ENCODE measurements at places on chromosomes 7 and 10.
A peak's percentile ranks its signal among the peaks of the same experiment; 100 is the strongest.

DNA sequence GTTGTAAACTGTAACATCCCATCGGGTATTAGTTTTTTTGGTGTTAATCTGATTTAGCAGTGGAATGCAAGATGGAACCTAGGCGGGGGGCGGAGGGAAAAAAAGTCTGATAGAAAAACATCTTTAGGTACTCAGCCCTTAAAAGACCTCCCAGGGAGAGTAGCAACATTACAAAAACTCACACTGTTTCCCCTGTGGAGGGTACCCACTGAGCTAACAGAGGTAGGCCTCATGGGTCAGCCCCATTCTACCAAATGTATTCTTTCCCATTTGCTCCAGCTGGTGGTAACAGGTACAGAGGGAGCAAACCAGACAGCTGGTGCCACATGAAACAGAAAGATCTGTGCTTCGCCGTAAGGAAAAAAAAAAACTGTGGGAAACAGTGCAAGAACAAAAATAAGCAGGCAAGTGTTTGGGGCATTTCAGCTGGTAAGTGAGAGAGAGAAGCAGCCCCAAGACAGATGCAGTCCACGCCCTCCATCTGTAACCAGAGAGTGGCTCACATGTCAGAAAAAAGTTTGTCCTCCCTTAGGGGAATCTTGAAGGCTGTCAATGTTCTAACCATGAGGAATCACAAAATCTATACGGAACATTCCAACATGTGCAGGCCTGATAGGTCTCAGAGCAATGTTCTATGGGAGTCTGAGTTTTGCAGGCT, 65.3 kb downstream of the HOXA1 start:
- DNase-seq: no peak

GRCh38 chr10:93554760-93555432, 11.6 kb upstream of the FFAR4 start:
- peak; percentile 66 for DNase-seq

- no peak for DNase-seq
These were observed 74.5 kb downstream of the PKD1L1 start for GRCh38 chr7:47873762-47874161.

- DNase-seq: no peak
These were observed 47.4 kb downstream of the FHIP2A start for GRCh38 chr10:114868870-114869519.

GRCh38 chr10:5406918-5407317, 2.3 kb upstream of the TUBAL3 start:
- no peak for DNase-seq

GRCh38 chr7:38731215-38731614, 100.0 kb upstream of the AMPH start:
- no peak for DNase-seq

GRCh38 chr10:96491303-96491702, 22.4 kb downstream of the TLL2 start:
- DNase-seq: peak; percentile 7

DNA sequence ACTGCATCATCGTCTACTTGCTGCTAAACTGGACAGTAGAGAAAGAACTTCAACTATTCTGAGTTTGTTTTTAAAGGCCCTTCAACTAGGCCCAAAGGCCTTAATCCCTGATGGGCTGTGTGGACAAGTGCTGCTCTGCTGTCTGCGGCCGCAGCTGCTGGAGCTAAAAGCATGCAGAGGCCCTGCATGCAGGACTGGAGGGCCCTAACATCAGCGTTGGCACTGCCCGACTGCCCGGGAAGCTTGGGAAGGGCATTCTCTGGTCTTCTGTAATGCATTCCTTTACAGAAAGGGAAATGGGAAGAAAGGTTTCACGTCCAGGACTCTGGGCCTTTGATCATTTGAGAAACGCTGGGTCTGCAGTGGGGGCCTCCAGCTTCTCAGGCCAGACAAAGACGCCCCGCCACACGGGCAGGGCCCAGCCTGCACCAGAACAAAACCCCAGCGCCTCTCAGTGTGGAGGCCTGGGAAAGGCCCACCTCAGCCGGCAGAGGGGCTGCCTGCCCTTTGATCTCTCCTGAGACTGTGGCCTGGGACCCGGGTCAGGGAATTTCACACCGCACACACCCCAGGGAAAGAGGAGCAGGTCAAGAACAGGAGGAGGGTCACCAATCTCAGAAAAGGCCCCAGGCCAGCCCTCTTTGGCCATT, 229.3 kb downstream of the DNAJB6 start:
- no peak for DNase-seq

DNA sequence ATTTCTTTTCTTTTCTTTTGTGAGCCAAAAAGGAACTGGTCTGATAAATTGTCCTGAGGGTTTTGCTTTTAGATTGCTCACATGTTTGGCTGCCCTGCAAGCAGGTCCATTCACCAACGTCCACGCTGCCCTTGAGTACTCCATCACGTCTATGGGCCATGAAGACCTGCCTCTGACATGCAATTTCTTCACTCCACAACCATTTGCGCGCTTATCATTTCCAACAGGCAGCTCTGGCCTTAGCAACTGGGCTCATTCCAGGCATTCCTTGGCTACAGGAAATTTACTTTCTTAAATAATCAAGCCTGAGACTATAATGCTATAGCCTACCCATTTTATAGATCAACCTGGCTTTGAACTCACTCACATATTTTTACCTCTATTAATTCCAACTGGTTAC, 408.3 kb upstream of the C7orf33 start:
- DNase-seq: no peak

GRCh38 chr10:33334153-33334804, at the start of gene NRP1:
Gene NRP1 (minus strand): TSS chr10:33334667. CDS start chr10:33334382, 285 bp downstream.
- DNase-seq: no peak

- peak; percentile 17 for DNase-seq
These were observed 63.3 kb downstream of the MRC1 start for GRCh38 chr10:17872191-17873091.

DNA sequence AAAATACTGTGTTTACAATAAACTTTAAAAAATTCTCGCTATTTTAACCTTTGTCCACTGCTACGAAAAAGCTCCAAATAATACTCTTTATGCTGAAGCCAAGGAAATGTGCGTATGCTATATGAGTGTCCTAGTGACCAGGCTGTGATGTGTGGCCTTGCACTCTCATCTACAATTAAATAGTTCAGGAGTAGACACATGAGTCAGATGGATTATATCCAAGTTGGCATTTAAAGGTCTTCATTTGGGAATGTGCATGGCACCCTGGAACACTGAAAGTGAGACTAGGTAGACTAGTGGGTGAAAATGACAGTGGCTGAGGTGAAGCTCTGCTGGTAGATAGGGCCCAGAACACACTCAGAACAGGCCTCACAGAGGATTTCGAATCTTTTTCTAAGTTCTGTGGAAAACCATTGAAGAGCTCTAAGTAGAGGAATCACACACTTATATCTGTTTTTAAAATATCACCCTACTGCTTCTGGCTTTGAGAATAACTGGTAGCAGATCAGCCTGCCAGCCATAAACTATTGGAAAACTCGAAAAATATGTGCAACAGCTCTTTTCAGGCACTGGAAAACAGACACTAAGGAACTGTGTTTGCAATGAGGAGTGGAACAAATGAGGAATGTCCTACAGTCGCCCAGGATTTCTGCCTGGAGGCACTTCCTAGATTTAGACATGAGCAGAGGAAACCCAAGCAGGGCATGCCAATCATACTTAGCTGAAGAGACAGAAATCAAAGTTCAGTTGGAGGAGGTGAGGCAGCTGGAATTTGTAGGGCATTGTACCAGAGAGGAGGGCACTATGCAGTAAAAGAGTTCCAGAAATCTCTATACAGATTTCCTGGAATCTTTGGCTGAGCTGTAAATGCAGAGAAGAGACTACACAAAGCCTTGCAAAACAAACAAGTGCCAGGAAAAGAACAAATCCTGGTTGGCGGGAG, 603.8 kb upstream of the LRRTM3 start:
- DNase-seq: no peak

GRCh38 chr10:124560377-124561105, 98.9 kb downstream of the LHPP start:
- no peak for DNase-seq
